ENCODE measurements at places on chromosomes 6 and 20.
A peak's percentile ranks its signal among the peaks of the same experiment; 100 is the strongest.

- no peak for DNase-seq
Observed at GRCh38 chr6:51077821-51078518, 259.3 kb downstream of the TFAP2B start.

DNA sequence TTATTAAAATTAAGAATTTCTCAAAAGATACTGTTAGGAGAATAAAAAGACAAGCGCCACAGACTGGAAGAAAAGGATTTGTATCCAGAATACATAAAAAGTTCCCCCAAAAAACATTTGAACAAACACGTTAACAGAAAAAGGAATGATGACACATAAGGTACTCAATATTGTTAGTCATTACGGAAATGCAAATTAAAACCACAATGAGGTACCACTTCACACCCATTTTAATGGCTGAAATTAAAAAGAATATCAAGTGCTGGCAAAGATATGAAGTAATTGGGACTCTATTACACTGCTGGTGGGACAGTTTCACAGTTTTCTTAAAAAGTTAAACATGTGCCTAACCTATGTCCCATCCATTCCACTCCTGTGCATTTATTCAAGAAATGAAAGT is 51.4 kb downstream of the HECA start:
- DNase-seq: no peak

GRCh38 chr6:99746261-99746895 is 139.7 kb downstream of the PRDM13 start:
- peak; percentile 80 for DNase-seq

DNA sequence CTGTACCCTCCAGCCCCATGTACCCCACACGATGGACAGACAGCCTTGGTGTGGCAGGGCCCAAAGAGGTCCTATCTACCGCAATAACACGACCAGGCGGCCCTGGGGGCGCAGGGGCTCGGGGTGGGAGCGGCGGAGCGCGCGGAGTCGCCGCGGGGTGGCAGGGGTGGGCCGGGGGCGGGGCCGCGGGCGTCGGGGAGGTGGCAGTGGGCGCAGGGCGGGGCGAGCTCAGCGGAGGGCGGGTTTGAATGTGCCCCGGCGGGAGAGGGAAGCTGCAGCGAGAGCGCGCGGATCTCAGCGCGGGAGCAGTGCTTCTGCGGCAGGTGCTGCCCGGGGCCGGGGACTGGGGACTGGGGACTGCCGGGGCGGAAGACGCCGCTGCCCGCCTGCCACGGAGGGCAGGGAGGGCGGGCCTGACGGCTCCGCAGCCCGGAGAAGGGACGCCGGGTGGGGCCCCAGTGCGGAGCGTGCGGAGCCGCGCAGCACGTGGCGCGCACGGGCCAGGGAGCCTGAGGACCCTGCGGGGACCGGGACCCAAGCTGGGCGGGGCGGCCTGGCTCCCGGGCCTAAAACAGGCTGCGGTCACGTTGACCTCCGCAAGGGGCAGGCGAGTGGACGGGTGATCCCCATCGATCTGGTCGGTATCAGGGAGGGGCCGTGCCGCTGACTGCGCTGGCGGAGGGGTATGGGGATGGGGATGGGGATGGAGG is at the start of gene SLC29A1:
Gene SLC29A1 (plus strand): TSS at position 277 of the 710 bp plus-strand sequence. CDS start 3,719 bp downstream, outside the sequence.
- DNase-seq: peak; percentile 85

DNA sequence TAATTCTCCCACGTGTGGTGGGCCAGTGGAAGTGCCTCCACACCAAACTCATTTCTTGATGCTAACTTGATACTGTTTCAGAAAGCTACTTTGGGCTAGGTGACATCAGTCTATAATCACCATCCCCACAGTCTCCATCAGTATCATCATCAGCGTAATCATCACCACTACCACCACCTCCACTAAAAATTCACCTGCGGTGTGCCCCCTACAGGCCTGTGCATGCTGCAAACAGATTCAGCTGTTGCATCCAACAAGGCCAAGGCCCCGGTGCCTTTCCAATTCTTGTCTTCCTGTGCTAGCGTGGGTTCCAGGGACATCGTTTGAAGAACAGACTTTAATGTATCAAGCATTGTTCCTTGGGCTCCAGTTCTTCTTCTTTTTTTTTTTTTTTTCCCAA is 201.3 kb upstream of the EXOC2 start:
- DNase-seq: no peak

DNA sequence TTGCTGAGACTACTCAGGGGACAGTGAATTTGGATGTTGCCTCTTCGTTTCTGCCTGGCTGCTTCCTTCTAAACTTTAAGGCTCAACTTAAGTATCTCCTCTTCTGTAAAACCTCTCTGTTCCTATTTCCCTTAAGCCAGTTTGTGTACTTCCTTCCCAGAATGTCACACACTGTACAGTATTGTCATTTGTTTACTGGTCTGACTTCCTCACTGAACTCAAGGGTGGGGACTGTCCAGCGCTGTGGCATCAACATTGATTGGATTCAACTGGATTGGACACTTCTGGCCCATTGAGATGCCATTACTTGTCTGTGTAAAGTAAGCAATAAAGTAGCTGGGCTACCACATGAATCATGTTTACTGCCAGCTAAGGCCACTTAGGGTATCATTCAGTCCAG is 69.7 kb downstream of the ANKS1A start:
- no peak for DNase-seq

DNA sequence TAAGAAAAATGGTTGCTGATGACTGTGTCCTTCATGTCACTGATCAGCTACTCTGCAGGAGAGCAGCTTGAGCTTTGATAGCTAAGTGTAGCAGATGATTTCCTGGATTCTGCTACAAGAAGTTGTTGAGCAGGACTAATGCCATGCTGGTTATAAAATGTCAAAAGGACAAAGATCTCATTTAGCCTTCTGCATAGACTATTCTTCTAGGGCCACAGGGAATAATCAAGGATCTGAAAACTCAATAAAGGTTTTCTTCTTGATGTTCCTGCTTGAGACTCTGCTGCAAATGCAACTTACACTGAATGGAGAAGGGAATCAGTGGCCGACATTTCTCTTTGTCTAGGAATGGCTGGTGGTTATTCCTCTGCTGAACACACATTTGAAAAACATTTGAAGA is 360.3 kb upstream of the PTCHD4 start:
- DNase-seq: no peak

GRCh38 chr6:4162370-4162769 is 27.0 kb upstream of the ECI2 start:
- DNase-seq: no peak

DNA sequence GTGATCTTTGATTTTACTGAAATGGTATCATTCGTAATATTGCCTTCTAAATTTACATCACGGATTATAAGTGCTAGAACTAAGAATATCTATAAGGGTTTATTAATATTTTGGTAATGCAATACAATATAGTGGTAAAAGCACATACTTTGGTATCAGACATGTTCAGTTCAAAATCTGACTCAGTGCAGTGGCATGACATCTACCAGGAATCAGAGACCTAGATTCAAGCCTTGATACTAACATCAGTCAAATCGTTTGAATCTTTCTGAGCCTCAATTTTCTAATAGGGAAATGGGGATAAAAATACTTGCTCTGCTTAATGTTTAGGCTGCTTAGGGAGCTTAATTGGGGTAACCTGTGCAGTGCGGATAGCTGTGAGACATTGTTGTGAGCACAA is 488.0 kb downstream of the BCKDHB start:
- DNase-seq: no peak

- DNase-seq: peak; percentile 23
Observed at GRCh38 chr6:83431545-83432155, 799 bp upstream of the ME1 start.

DNA sequence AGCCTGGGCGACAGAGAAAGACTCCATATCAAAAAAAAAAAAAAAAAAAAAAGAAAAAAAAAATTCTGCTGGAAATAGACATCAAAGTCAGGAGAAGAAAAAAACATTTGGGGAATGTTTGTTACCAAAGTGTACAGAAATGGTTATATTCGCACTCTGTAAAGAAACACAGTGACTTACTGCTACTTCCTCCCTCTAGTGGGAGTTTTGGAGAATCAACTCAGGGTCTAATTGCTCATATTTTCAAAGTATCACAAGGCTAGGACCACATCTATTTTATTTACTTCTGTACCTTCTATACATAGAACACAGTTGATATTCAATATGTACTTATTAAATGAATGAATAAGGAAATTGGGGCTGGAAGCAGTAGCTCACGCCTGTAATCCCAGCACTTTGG is 24.4 kb downstream of the ARG1 start:
- no peak for DNase-seq

- no peak for DNase-seq
Observed at GRCh38 chr20:19978511-19979210, 38.5 kb upstream of the NAA20 start.

GRCh38 chr6:82832811-82833210 is 232.8 kb downstream of the UBE3D start:
- no peak for DNase-seq

DNA sequence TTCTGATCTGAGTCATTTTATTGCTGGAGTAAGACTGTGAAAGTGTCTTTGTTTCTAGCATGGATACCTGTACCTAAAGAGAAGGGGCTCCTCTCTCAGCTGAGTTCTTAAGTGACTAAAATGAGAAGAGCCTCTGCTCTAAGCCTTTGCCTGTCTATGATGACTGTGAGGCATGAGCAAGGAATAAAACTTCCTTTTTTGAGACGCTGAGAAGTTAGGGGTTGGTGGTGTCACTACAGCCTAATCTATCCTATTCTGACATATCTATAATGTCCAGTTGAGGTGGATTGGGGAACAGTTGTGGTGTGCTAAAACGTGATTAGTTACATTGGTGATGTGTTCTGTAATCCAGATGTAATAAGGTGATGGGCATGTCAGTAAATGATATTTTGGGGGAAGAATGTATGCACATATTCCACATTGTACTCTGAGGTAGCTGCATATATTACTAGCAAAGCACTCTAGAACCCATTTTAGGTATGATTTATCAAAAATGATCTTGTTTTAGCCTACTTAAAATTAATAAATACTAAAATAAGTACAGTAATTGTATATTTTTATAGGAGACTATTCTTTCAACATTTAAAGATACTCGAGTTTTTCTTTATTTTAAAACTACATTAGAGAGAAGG is 18.1 kb downstream of the ADGRB3 start:
- no peak for DNase-seq

DNA sequence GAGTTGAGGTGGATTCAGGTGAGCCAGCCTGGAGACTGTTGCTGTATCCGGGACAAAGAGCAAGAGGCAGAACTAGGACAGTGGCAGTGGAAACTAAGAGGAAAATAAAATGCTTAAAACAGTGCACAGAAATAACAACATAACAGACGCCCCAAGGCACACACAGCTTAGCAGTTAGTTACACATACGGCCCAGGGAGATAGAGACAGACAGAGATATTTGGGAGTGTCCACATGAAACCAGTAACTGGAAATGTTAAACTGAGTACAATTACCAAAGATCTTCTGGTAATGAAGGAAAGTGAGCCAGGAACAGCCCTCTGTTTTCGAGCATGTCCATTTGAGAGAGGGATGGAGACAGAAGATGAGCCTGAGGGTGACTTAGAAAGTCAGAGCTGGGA is 237.5 kb upstream of the QKI start:
- DNase-seq: no peak

- DNase-seq: no peak
Observed at GRCh38 chr20:63452821-63453523, 19.5 kb downstream of the KCNQ2 start.

- no peak for DNase-seq
Observed at GRCh38 chr20:52779125-52779524, 193.0 kb upstream of the TSHZ2 start.

DNA sequence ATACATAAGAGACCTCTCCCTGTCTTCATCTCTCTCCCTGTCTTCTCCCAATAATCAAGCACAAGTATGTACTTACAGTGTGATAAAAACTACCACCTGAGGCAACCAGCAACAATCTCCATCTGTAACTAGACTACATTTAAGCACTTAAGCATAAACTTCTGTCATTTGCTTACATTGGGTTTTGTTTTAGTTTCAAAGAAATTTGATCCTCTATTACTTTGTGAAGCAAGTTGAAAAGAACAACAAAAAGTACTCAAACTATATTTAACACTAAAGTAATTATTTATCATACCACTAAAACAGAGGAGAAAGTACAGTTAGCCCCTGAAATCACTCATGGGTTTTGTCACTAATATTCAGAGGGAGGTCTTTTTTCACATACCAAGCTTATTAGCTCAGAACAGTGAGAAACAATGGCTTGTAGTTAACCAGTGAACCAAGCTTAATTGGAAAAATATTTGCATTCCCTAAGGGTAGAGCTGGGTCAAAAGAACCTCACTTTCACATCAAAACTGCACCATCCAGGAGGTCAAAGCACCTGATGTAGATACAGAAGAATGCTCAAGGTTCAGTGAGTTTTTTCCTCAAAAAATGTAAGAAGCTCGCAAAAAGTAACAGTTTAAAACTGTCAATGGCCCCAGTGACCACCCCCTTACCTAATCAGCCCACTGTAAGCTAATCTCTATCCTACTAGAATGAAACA is 34.1 kb downstream of the DCDC2 start:
- DNase-seq: peak; percentile 76

- DNase-seq: no peak
Observed at GRCh38 chr20:14732343-14732742, 394.9 kb upstream of the FLRT3 start.

DNA sequence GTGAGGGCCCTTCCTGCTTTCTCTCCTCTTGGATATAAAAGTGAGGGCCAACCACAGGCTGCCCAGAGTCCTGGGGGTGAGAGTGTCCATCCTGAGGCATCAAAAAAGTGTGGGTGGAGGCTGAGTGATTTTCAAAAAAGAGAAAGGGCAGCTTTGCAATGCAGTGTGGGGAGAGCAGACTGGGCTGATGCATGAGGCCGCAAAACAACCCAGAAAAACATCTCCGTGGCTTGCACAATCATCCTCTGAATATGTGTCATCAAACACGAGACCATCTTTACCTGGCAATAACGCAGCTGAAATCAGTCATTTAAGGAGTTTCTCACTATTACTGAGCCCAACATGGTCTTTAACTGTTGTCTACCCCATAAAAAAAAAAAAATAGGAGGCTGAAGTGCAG is 191.2 kb upstream of the SOX4 start:
- no peak for DNase-seq

GRCh38 chr6:5466281-5467136 is 205.2 kb downstream of the FARS2 start:
- no peak for DNase-seq

GRCh38 chr6:27861276-27861840 is 50.8 kb downstream of the OR2B2 start:
- DNase-seq: no peak

GRCh38 chr6:83920017-83920416 is 60.5 kb downstream of the CYB5R4 start:
- DNase-seq: no peak

DNA sequence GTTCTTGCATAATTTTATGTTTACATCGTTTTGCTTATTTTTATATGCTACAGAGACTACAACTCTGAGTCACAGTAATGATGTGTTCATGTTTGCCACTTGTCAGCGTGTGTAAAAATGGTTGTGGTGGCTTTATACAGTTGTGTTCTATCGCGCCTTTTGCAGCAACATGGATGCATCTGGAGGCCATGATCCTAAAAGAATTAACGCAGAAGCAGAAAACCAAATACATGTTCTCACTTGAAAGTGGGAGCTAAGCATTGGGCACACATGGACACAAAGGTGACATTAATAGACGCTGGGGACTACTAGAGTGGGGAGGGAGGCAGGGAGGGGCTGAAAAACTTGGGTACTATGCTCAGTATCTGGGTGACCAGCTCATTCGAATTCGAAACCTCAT is 996 bp upstream of the SEC23B start:
- DNase-seq: no peak

GRCh38 chr6:56688521-56688920 is 45.8 kb upstream of the DST start:
- no peak for DNase-seq

- no peak for DNase-seq
Observed at GRCh38 chr6:159163901-159164370, 5.3 kb upstream of the FNDC1 start.

All from NCI-H526 treated with DMSO at 0.1 percent for 48 hours (cell line).